ENCODE measurements at places on chromosomes 1 and 21.

DNA sequence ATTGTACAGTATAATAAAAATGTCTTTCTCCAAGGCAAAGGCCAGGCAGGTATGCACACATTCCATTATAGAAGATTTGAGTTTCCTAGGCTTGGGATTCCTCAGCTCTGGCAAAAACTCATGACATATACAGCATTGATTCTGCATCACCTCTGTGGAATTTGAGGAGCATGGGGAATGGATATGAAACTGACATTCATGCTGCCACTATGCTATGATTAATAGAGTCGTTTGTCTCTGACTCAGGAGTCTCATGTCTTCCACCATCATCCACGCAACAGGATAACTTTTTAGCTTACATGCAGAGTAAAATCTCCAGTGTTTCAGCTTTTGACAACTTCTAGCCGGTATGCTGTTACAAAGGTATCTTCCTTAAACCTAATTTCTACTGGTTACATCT is 49.8 kb upstream of the ADORA3 start:
- DNase-seq = no peak

GRCh38 chr1:19817160-19817559 is 2.1 kb upstream of the RNF186 start:
- DNase-seq = no peak

DNA sequence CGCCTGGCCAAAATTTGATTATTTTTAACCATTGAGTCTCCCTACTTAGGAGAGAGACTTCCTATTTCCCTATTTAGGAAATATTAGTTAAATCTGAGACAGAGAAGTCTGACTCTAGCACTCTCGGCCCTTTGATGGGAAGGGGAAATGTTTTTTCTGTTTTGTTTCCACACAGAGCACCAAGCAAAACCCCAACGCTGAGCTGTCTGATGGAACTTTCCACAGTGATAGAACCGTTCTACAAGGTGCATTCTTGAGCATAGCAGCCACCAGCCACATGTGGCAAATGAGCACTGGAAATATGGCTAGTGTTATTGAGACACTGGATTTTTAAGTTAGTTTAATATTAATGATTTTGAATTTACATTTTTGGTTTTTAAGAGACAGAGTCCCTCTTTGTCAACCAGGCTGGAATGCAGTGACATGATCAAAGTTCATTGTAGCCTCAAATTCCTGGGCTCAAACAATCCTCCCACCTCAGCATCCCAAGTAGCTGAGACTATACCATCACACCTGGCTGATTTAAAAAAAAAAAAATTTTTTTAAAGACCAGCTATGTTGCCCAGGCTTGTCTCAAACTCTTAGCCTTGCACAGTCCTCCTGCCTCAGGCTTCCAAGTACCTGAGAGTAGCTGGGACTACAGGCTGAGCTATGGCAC is 77.3 kb upstream of the GALNT2 start:
- DNase-seq = no peak

DNA sequence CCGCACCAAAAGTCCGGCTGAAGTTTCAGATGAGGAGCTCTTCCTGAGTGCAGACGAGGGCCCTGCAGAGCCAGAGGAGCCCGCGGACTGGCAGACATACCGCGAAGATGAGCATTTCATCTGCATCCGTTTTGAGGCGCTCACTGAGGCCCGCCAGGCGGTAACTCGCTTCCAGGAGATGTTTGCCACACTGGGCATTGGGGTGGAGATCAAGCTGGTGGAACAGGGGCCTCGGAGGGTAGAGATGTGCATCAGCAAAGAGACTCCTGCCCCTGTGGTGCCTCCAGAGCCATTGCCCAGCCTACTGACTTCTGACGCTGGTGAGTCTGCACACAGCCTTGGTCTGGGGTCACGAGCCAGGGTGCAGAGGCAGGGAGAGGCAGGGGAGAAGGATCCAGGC is 84.7 kb downstream of the TRIM11 start:
- DNase-seq = no peak

DNA sequence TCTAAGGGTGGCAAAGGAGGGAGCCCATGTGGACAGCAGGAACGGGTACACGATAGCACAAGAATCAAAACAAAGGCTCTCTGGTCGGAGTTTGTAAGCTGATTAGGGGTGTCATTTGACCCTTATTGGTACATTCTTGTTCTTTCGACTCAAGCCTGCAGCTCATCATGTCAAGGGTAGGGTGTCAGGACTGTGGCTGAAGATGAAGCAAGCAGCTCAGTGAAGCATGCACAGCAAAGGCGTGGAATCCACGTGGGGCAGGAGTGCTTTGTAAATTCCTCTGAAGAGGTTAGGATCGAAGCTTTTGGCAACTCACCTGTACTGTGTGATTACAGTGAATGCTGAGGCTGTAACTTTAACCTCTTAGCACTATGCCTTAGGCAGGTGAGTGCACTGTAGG is 4.7 kb upstream of the ABCB10 start:
- no peak for DNase-seq

GRCh38 chr1:46558966-46559365 is 7.5 kb upstream of the KNCN start:
- no peak for DNase-seq

DNA sequence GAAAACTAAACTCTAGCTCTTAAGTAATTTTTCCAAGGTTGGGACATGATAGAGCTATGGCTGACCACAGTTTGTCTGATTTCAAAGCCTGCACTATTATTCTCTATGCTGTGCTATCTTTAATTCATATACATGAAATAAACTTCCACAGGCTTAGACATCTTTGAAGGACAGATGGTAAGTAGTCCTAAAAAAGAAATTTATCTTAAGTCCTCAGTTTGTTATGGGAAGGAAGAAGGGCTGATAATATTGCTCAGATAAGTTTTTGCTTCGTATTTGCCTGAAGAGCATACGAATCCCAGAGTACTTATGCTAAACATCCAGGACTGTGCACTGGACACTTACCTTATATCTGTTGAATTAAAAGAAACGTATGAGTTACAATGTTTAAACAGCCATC is 39.6 kb downstream of the VCAM1 start:
- no peak for DNase-seq

DNA sequence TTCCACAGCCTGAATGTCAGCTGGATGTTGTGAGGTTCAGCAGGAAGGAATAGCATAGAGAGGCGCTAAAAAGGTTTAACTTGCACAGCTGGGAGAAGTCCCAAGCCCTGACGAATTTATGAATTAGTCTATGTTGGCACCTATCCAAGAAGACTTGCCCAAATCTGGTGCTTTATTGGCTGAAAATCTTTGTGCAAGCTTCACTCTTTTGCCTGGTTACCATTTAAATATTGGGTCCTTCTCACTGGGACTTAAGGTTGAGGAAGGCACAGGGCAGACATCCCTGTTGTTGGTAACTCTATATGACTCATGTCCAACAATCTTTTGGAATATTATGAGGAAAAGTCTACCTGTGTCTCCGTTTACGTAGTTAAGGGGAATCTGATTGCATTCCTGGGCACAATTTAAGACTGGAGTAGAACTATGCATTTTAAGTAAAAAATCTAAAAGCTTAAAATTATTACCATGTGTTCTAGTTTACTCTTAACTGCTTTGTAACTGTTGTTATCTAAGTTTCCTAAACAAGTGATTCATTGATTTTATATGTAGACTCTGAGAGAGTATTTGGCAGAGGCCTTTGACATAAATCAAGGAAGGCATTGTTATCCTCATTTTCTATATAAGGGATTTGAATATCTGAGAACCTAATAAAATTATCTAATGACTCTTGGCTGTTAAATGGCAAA is 181.7 kb upstream of the DPYD start:
- DNase-seq = no peak

DNA sequence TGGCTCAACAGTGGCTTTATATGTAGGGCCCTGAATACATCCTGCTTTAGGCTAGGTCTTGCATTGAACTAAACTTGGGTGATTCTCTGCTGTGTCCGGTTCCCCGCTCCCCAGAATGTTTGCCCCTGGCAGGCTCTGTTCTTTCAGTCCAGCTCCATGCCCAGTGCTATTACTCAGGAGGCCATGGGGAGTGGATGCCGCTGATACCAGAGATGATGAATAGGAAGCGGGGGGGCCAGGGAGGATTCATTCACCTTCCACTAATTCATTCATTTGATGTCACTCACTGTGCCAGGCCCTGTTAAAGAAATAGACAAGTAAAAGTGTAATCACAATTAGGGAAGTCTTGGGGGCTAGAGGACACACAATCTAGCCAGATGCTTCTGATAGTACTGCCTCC is 83.8 kb downstream of the TMEM53 start:
- DNase-seq = no peak

- DNase-seq = no peak
Measured at GRCh38 chr1:206493279-206493678, 14.1 kb upstream of the RASSF5 start.

DNA sequence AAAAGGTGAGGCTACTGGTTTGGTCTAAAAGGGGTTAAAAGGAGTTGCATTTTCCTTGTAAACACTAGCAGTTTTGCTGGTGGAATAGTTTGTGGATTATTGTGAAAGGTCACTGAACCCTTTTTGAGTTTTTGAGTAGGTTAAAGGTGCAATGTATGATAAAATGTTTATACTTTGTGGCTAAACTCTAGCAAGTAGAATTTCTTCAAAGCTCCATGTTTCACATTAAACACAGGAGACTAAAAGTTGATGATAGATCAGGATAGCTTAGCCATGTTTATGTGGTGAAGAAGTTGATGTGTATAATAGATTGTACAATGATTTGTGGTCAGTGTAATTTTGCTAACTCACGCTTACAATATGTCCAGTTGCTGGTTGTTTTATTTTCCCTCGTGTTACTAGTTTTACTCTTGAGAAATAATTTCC is 13.1 kb downstream of the ZNF326 start:
- DNase-seq = no peak

- no peak for DNase-seq
Measured at GRCh38 chr1:118459871-118460270, 274.8 kb upstream of the SPAG17 start.

- no peak for DNase-seq
Measured at GRCh38 chr1:67489643-67490042, 59.4 kb upstream of the SERBP1 start.

GRCh38 chr21:43842742-43843141 is 22.3 kb upstream of the AGPAT3 start:
- DNase-seq = no peak
